ENCODE measurements at places on chromosomes 5 and 9.

DNA sequence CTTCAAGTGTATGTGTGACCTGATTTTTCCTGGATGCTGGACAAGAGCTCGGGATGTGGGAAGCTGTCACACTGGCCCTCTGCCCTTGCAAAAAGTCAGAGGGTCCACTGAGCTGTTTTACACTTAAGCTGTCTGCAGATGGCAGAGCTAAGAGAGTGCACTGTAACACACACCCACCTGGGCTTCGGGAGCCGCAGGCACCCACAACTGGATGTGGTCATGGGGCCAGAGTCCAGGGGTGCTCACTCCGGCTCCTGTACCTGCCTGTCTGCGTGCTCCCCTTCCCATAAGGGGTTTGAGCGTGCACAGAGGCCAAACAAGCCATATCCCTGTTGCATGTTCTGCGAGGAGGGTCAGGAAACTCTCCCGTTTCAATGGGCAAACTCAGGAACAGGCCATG, 82.5 kb downstream of the LRRC70 start:
- peak; percentile 47 for DNase-seq

GRCh38 chr9:124040186-124040931, 28.8 kb downstream of the LHX2 start:
- no peak for DNase-seq

DNA sequence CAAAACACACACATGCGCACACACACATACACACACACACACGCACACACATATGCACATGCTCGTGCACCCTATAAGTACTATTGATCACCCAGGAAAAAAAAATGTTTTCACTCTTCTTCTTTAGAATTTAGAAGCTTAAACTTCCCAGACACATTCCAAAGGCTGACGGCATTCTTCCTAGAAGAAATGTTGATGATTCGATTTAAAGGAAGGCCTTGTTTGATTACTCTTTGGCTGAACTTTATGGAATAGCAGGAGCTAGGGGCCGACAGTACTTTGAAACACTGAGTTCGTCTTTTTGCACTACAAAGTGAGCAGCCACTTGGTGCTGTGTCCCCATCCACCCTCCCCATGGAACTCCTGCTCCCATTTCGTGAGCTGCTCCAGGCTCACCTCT, 113.2 kb downstream of the EGFLAM start:
- no peak for DNase-seq

DNA sequence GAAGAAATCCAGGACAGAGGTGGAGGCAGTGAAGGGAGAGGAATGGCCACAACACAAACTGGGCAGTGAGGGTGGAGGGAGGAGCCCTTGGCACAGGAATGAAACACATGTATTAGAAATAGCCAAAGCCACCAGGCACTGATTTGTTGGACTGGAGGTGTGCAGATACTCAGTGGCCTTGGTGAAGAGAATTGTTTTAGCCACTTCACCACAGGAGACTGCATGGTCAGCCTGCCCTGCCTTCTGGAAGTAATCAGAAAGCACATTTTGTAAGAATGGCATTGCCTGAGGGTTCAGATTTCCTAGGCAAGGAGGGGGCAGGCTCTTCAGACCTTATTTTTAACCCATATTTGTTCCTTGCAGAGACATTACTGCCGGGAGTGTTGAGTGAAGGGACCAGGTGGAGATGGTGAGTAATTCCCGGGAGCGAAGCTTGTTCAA, 2.2 kb downstream of the SGCD start:
- no peak for DNase-seq

- DNase-seq: peak; percentile 50
These were observed 17.9 kb upstream of the DAPK1 start for GRCh38 chr9:87479801-87480201.

DNA sequence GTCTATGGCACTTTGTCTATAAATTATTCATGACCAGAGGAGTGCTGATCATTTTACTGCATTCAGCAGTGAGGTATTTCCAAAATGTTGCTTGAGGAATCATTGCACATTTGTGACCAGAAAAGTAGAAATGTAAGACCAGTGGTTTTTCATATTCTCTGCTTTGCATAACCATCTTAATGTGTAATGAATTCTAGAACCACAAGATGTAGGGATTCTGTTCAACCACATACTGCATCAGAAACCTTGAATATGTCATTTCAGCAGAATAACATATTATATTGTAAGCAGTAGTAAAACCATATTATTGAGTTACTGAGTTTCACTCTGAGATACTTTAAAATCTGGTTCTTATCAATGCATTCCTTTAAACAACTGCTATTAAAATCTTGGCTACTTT, 1243.4 kb downstream of the MAT2B start:
- DNase-seq: no peak

Data from HepG2 (cell line).